Renal cortical epithelial cell (primary cell): ENCODE measurements at places on chromosomes 16 and 17. TPM values are rescaled to one million over a fixed set of nuclear protein-coding genes. Genes with fewer than 3 reads are reported as not detected.

- DNase-seq, result no peak
Measured at GRCh38 chr17:45929344-45929743, 35.0 kb downstream of the MAPT start.

- DNase-seq, result peak; percentile 3
Measured at GRCh38 chr16:87332150-87332549, 15.0 kb upstream of the C16orf95 start.

Gene FBF1
- total RNA-seq, result 3.6 and 10.9 TPM in 2 replicates

Gene EIF3C
- total RNA-seq, result 75.2 and 177 TPM in 2 replicates

- DNase-seq, result no peak
Measured at GRCh38 chr17:72677108-72677507, 415.4 kb downstream of the SLC39A11 start.

Gene MGAT5B
- total RNA-seq, result 0.35 and 0.40 TPM in 2 replicates

Gene KCNAB3
- total RNA-seq, result 0.20 TPM in 1 of 2 replicates, not detected in the other

- no peak for DNase-seq
Measured at GRCh38 chr16:62732092-62732491, 695.9 kb upstream of the CDH8 start.
